ENCODE measurements at places on chromosomes 7 and 10. TPM values are rescaled to one million over a fixed set of nuclear protein-coding genes. Genes with fewer than 3 reads are reported as not detected.

ELN gene
- total RNA-seq, result 3.9 TPM

ASB10 gene
- total RNA-seq, result not detected

ETV1 gene
- total RNA-seq, result 81.4 TPM

CCDC201 gene
- not detected for total RNA-seq

FGFBP3 gene
- 68.2 TPM for total RNA-seq

ATP6V0A4 gene
- total RNA-seq, result 1.3 TPM

CALN1 gene
- 10.5 TPM for total RNA-seq

CRTAC1 gene
- 1.1 TPM for total RNA-seq

Measured in WTC11 (cell line).